ENCODE measurements at places on chromosomes 6 and 20.
A peak's percentile ranks its signal among the peaks of the same experiment; 100 is the strongest.

DNA sequence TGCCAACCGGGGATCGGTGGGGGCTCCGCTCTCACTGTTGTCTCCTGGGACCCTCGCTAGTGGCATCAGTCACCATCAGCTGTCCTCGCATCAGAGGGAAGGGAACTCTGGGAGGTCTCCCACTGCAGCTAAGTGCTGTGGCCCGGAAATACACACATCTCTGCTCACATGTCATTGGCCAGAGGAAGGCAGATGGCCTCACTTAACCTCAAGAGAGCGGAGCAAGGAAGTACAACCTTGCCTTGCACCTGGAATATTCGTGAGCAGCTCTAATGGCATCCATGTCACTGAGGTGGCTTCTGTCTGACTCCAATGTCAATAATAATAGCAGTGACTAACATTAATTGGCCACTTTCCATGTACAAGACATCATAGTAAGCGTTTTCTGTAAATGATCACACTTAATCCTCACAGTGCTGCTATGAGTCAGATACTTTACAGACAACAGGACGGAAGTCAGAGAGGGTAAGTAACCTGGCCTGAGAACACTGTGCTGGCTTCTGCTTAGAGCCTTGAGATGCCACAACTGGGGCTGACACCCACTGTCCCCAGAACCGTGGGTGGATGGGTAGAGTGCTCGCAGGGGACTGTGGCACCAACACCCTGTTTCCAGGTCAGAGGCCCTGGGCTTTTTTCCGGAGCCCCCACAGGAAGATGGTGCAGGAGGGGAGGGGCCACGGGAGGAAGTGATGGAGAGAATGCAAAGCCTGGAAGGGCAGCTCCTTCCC, 6.0 kb downstream of the LHFPL5 start:
- no peak for DNase-seq

DNA sequence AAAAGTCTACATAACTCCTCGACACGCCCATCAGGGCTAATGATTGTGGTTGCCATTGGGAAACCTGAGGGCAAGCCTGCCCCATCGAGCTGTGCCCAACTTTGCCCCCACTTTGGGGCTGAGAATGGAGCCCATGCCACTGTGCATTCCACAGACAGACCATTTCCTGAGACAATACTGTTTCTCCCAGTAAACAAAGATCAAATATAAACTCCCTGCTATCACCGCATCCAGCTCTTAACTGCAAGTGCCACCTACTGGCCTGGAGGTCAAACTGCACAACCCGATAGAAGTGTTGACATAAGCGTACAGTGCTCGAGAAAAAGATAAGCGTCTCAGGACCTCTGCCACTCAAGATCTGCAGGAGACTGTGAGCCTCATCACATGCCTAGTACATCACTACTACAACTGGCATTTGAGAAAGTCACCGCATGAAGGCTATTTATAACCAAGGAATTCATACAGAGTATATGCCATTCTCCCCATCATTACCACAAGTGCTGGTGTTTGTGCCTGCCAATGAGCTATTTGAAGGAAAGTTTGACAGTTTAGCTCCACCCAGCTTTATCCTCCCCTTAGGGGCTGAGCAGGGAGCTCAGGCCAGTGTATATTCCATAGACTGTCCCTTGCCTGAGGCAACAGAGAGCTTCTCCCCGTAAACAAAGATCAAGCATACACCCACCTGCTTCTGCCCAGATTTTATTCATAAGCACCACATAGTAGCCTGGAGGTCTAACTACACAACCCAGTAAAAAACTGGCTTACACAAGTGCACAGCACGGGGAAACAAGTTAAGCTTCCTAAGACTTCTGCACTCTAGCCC, 4.5 kb upstream of the DEFB126 start:
- no peak for DNase-seq

DNA sequence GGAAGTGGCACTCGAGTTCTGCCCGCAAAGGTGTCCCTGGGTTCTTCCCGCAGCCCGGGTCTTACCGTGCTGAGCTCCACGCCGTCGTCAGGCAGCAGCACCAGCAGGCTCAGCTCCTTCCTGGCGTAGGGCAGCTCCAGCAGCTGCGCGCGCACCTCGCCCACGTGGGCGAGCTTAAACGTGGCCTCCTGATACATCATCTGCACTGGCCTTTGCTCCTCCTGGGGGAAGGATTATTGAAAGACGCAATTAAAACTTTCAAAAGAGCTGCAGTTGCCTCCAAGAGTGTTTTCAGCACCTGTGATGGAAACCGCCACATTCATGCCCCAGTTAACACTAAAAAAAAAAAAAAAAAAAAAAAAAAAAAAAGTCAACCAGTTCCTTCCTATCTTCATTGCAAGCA, 11.3 kb downstream of the SERPINB9 start:
- peak; percentile 55 for DNase-seq

- no peak for DNase-seq
These were observed 609 bp downstream of the MYL9 start for GRCh38 chr20:36541768-36542488.

DNA sequence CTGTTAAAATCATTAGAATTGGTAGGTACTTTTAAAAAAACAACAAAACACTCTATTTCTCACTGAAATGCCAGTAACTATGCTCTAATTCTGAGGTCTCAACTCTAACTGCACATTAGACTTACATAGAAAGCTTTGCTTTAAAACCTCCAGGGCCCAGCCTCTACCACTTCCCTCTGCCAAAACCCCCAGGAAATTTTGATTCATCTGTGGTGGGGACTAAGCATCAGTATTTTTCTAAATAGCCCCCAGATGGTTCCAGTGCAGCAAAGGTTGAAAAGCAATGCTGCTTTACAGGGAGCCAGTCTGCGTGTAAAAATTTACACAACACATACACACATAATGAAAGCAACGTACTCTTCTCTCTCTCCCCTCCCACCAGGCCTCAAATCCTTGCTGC, 3.8 kb downstream of the TBC1D32 start:
- DNase-seq: no peak

- peak; percentile 96 for DNase-seq
These were observed 5.5 kb upstream of the ARMC12 start for GRCh38 chr6:35731414-35731735.

DNA sequence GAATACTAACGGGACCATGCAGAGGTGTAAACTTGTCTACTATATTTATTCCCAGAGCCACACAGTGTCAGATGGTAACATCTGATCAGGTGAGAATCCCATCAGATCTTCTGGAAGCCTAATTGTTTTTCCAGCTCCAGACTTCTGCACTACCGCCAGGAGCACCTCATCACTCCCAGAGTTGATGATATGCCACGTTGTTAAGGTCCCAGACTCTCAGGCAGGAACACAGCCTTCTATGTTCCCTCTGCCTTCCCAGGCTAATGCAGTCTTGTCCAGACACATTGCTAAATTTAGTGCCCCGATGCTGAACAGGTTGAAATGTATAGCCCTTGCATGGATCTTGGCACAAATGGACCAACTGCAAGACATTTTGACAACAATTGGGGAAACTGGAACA, 86.2 kb downstream of the PROKR2 start:
- no peak for DNase-seq

DNA sequence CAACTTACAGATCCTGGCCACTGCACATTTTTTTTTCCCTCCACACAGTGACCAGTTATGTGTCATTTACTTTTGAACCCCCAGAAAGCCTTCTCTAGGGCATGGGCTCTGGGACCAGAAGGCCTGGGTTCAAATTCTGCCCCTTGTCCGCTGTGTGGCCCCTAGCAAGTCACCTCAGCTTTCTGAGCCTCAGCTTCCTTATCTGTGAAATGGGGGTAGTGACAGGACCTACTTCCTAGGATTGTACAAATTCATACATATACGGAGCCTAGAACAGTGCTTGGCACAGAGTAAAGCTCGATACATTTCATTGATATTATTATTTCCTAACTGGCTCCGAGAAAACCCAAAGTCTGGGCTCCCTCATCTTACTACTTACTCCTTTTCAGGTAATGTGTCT, 1.6 kb downstream of the BPI start:
- no peak for DNase-seq

Data from activated T-cell treated with anti-CD3 and anti-CD28 coated beads for 4 hours (primary cell).